ENCODE measurements at places on chromosomes 16 and 17. TPM values are rescaled to one million over a fixed set of nuclear protein-coding genes. Genes with fewer than 3 reads are reported as not detected.

The MYH3 gene
- not detected for total RNA-seq

The PTX4 gene
- total RNA-seq = not detected

The CDH11 gene
- 3.1 TPM for total RNA-seq

The ANKRD40CL gene
- total RNA-seq = not detected

Data from renal cortical epithelial cell (primary cell).